ENCODE measurements at places on chromosomes 2 and 18.

DNA sequence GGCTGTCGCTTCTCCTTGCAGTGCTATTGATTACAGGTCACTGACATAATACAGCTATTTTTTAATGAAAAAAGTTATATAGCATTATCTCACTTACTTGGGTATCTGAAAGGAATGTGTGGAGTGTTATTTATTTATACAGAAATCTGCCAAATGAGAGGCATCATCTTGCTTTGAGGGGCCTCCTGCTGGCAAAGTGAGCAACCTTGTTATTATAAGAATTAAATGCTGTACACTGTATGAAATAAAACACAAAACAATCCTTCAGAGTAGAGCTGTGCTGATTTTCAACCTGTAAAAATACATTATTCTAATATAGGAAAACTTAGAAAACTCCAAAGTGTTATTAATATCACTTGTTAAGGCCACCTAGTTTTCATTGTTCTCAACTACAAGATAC is 20.9 kb downstream of the ERBB4 start:
- no peak for DNase-seq

DNA sequence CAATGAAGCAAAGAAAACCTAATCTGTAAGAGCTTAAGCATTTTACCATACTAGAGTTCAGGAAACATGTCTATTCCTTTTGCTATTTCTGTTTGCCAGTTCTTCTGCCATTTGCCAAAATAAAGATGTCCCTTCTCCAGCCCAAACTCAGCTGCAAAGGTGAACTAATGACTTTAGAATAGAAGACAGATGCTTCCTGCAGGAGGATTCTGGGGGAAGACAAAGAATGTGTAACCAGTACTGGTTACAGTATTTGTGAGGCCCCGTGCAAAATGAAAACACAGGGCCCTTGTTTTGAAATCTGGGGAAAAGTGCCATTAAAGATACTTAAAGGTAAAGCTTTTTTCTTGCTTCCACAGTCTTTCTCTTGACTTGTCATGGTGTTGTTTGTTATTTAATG is 34.3 kb upstream of the MTX2 start:
- no peak for DNase-seq

GRCh38 chr2:113057117-113057516 is 1.9 kb upstream of the IL36RN start:
- DNase-seq, result no peak

- peak; percentile 26 for DNase-seq
Measured at GRCh38 chr2:46802665-46803546, 112.7 kb downstream of the MCFD2 start.

DNA sequence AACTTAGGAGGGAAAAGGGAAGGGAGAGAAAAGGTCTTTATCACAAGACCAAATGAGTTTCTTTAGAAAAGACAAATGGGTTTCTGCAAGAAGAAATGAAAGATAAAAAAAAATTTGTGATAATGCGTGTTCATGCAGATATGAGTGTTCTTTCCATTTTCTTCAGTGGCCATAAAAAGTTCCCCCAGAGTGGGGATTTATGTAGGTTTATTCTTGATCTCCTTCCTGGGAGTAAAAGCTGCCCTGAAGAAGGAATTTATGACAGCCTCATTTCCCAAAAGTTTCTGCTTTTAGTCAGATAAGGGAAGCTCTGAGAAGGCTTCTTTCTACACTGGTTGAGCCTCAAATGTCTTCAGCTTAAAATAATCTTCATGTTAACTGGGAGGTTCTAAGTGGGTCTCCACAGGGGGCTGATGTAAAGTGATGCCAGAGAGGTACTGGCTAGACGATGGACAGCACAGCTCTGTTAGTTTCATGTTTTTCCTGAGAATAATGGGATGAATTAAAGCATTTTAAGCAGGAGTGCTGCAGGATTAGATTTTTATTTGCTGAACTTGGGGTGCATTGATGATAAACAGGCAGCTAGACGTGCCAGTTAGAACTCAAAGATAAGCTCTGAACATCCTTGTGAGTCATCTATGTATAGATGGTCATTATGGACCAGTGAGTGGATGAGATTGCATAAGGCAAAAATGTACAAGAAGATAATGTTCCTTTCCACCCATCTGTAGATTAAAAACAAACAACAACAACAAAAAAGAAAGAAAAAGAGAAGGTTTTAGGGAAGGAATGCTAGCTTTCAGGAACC is 99.4 kb upstream of the MSH2 start:
- DNase-seq, result no peak

DNA sequence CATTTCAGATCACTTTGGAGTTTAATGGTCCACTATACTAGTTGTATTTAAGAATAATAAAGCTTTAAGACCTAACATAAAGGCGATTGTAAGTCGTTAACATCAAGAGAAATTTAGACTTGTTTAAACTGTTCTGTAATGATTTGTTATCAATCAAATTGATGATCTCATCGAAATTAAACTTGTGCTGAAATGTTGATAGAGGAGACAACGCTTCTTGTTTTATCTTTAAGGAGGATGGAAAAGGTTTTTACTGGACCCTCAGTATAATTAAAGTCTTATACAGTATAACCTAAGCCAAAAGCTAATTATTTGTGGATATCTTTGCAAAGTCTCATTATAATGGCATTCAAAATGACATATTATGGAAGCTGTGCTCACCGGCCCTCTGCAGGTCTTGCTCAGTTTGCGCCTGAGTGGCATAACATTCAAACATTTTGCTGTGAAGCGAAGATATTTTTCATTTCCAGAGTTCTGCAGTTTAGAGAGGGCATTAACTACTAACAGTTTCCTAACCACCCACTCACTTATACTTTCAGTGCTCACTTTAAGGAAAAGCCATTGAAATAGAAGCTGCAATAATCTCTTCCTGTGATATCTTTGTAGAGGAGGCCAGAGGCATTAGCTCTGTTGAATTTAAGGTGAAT is 1.4 kb upstream of the SERTAD2 start:
- DNase-seq, result no peak

DNA sequence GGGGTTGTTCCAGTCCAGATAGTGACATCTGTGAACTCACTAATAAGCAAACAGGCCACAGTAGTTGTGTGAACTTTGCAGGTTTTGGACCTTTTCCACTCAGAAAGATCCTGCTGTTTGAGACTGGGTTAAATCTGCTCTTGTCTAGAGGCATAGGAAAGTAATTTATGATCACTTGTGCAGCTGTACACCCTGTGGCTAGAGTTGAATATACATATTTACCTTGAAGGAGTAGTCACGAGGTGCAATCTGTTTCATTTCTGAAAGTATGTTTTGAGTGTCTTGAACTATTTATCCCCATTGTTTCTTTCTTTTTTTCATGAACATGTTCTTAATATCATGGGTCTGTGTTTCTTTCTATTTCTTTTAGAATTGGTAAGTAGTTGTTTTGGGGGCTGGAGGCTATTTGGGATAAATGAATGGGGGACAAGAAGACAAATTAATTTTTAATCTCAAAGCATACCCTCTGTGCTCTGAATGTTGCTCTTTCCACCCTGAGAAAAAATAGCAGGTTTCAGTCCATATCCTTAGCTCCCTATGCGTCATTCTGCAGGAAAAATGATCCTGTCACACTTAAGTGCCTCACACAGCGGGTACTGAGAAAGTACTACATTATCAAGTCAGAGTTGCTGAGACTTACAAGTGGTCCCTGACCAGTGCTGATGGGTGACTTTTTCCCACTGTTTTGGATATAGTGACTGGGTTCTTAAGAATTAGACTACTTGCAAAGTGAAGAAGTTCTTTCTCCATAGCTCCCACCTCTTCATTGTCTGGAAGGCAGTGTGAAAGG is 28.2 kb downstream of the DCC start:
- no peak for DNase-seq

- DNase-seq, result no peak
Measured at GRCh38 chr2:8578335-8579244, 103.3 kb upstream of the ID2 start.

DNA sequence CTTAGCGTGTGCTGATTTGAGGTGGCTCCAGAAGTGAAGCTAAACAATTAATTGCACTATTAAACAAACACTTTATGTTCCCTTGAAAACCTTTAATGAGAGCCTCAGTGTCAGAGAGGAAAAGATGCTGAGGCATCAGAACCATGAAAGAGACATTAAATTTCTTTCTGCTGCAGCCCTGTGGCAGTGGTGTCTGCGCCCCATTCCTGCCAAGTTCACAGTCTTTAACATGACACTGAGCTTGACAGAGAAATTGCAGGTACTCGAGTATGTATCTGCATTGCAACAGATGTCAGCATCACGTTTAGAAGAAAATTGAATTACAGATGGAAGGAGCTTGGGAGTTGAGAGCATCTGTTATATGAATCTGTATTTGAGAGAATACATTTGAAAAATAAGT is 111.3 kb upstream of the CREB1 start:
- peak; percentile 57 for DNase-seq

GRCh38 chr18:48997681-48997984 is 46.9 kb upstream of the SMAD7 start:
- DNase-seq, result no peak

GRCh38 chr2:216315802-216316603 is 56.3 kb downstream of the MARCHF4 start:
- DNase-seq, result no peak

- DNase-seq, result no peak
Measured at GRCh38 chr2:239717319-239717675, 307.8 kb downstream of the NDUFA10 start.

DNA sequence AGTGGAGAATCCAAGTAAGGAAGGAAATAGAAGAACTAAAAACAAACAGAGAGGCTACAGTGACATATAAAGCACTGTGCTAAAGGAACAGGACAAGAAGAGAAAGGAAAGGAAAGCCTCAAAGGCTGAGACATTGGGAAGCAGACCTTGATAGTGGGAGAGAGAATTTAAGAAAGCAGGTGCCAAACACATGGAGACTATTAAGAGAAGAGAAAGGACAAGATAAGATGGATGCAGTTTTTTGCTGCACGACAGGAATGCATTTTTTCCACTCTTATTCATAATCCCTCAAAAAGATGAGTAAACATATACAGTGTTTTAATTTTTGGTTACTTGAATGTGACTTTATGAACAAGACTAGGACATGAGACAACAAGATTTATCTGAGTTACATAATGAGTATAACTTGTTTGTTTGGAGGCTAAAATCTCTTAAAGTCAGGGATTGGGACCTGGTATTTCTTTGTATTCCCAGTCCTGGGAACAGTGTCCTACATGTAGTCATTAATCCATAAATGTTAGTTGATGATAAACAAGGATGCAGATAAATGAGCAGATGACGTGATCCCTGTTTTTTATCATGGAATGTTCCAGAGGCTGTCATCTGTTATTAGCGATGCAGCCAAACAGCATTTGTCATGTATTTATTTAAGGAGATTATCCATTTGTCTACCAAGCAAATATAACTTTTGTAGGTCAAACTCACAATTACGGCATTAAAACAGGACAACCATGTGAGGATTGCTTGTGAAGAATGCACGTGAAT is 141.7 kb downstream of the DNER start:
- no peak for DNase-seq

- peak; percentile 31 for DNase-seq
Measured at GRCh38 chr2:204260162-204260877, 285.0 kb upstream of the PARD3B start.

DNA sequence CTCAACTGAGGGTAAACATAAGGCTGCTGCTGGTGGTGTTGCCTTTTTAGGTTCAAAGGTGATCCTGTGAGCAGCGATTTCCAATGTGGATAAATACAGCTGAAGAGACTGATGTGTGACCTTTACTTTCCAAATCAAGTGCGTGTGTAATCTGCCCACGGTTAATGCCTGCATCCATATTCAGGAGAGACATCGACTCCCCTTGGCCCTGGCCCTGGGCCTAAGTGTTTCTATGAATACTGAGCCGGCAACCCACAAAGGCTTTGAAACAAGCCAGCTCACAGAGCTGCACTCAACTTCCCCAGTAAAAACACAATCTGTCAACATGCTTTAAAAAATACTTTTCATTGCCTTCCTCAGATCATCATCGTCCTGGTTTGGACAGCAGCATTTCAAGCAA is 1026.6 kb downstream of the TMEM182 start:
- no peak for DNase-seq

- no peak for DNase-seq
Measured at GRCh38 chr2:180450841-180451240, 443.7 kb upstream of the CWC22 start.

DNA sequence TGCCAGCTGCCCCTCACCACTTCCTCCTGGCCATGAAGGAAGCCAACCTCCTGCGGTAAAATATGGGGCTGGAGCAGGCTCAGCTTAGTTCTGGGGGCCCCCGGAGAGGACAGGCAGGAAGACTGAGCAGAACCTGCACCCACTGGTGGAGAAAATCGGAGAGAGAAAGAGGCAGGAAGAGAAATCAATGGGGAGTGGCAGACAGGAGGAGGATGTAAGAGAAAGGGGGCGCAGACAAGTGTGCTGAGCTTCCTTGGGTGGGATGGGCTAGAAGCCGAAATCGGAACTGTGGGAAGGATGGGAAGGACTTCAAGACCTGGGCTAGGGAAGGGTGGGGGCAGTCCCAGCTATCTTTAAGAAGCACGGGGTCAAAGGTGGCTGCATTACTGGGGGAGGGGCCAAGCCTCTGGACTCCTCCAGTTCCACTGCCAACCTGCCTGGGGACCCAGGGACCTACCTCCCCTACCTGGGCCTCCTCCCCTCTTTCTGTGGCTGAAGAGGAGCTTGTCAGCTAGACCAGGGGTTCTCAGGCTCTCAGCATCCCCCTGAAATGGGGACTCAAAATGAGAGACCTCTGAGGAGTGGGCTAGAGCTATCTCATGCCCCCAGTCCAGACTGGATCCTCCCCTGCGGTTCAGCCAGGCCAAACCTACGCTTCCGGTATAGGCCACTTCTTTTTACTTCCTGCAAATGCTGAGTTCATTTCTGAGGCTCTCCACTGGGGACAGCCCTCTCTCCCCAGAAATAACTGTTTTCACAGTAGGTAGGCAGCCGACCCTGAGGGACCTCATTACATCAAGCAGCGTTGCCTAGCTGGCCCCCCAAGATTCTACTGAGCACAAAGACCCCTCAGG is 33.6 kb upstream of the B3GNT7 start:
- DNase-seq, result no peak

- DNase-seq, result no peak
Measured at GRCh38 chr2:107222466-107222865, 336.5 kb upstream of the ST6GAL2 start.

DNA sequence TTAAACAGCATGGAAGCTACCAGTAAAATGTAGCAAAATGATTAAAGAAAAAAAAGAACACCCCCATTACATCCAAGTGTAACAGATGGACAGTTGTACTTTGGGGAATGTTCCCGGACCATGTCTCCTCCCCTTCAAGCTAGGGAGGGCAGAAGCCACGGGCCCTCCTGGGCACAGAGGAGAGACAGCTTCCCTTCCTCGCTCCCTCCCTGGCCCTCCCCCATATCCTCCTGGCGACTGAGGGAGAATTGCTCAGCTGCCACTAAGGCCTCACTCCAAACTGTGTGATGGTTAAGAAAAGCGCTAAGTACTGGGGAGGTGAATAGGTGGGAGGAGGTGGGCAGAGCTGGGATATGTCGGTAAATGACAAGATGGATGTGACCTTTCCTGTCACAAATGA is 358.0 kb downstream of the HRH4 start:
- DNase-seq, result peak; percentile 10
